ENCODE measurements at places on chromosomes 3 and 15.

DNA sequence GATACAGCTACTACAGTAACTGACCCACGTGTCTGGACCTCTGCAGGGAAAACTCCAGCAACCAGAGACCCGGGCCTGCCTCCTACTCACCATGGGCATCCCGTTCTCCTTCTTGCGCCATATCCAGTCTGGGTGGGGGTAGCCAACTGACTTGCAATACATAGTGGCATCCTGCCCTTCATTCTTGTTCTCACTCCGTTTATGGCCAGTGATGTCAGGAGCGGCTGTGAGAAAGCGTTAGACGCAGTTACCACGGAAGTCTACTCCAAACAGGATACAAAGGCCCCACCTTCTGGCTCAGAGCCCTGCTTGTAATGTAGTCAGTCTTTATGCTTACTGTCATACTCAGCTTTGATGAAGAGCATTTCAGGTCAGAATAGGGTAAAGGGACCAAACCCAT, 59.6 kb downstream of the NPTN start:
- no peak for DNase-seq

GRCh38 chr3:4821338-4821737, 157.9 kb upstream of the BHLHE40 start:
- no peak for DNase-seq

GRCh38 chr15:60635507-60636352, 156.8 kb upstream of the ICE2 start:
- DNase-seq, result no peak

DNA sequence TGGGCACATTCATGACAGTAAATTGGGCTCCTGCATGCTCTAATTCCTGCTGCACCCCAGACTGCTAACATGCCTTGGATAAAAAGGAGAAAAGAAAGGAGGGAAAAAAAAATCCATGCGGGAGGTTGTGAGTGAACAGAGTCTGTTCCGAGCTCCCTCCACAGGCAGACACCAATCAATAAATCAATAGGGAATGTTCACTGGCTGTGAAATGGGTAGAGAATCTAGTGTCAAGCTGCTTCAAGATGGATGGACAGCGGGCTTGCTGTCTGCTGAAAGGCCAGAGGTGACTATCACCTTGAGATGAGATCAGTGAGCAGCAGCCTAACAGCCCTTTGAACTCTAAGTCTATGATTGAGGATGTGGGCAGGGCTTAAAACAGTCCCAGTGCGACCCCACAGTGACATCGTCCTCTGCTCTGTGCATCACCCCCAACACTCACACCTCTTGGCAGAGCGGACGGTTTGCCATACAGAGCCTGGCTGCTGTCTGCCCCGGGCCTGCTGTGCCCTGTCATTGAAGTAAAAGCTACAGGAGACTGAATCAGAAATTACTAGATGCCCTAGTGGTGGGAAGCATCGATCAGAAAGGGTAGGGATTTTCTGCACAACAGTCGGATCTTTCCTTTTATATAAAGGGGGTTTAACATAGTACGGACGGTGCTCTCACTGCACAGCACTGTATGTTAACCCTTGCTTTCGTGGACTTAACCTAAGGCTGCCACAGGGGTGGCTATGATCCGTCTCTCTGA, 247.9 kb upstream of the ONECUT1 start:
- DNase-seq, result no peak

GRCh38 chr3:156017352-156018030, 102.9 kb upstream of the KCNAB1 start:
- DNase-seq, result no peak

DNA sequence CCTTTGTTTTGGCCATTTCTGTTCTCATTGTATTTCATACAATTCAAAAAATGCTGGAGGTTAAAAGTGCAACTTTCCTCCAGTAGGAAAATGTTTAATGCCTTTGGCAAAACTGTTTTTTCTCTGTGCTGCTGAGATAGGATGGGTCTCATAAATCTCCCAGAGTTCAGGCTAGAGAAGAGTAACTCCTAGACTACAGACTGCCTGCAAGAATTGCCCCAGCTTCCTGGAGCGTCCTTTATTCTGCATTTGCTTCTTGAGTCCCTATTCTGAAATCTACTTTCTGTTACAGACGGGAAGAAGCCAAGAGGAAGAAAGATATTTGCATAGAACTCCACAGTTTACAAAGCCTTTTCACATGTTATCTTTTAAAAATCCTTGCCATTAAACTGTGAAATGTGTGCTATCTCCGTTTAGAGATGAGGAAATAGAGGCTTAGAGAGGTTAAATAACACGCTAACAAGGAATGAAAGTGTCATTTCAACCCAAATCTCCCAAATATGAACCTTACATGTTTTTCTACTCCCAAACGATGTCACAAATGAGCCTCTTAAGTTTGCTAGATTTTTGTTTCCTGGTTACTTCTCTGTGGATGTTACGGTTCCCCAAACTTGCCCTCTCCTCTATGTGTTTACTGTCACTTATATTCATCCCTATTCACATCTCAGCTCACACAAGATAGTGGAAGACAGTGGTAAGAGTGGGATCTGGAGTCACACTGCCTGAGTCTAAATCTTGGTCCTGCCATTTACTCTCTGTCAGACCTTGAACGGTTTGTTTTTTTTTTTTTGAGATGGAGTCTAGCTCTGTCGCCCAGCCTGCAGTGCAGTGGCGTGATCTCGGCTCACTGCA, 17.4 kb downstream of the NANOGP8 start:
- DNase-seq, result no peak

GRCh38 chr3:100833483-100833882, 124.2 kb downstream of the TFG start:
- no peak for DNase-seq

DNA sequence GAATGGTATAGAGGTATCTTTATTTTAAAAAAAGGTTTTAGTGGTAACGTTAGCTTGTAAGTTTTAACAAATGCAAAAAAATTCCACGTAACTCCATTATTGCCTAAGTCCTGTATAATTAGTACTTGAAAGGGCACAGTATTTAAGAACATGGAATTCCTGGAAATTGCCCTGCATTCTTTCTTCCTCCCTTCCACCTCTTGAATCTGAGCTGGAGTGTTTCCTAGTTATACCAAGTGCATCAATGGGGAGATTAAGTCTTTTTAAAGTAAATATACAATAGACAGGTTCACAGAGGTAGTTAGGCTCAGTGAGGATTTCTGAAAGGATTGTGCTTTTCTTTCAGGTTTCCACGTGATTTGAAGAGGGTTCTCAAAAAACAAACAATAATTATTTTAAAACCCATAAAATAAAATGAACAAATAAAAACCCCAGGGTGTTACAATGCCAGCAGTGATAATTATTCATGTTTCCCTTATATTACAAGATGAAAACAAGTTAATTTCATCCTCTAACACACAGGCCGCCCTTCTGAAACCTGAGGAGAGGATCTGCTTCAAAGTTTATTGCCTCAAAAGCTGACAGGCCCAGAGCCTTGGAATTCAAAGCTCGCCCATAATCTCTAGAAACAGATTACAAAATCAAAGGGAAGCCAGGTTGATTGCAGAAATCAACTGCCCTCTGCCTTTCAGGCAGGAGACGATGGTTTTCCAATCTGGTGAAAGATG, 128.8 kb upstream of the LMOD3 start:
- no peak for DNase-seq

GRCh38 chr3:146832857-146833458, 227.8 kb upstream of the PLSCR5 start:
- DNase-seq, result no peak

DNA sequence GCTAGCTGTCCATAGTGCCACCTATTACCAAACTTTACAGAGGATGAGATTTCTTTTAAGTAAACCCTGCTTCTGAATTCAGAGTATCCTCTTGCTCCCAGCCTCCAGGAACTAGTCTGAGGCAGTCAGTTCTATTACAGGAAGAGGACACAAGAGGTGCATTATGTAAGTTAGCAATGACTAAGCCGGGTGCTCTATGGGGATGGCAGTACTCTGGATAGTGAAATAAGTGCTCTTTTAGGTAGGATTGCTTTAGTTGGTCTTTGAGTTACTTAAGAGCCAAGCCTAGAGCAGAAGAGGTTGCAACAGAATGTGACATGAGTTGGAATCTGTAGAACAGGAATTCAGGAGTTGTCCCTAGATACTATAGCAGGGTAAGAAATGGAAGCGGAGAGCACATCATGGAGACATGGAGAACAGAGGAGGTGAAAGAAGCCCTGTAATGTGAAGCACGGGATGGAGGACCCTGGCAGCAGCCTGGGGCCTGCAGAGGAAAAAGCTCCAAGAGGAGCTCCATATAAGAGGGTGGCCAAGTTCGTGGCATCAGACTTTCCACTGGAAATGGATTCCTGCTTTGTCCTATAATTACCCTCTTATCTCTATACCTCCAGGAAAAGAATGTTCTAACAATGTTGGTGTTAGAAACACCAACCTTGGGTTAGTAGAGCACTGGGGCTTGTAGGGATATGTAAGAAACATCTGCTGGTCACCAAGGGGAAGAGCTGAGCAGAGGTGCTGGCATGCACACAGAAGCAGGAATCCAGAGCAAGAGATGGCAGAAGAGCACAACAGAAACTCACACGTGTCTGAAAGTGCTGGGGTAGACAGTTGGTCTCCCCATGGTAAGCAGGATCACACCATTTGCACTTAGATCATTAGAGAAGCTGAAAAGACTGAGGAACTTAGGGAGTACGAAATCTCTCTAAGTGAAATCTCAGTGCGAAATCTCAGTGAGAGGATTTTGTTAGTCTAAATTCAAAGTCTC, 851.1 kb downstream of the FHIT start:
- DNase-seq, result no peak

DNA sequence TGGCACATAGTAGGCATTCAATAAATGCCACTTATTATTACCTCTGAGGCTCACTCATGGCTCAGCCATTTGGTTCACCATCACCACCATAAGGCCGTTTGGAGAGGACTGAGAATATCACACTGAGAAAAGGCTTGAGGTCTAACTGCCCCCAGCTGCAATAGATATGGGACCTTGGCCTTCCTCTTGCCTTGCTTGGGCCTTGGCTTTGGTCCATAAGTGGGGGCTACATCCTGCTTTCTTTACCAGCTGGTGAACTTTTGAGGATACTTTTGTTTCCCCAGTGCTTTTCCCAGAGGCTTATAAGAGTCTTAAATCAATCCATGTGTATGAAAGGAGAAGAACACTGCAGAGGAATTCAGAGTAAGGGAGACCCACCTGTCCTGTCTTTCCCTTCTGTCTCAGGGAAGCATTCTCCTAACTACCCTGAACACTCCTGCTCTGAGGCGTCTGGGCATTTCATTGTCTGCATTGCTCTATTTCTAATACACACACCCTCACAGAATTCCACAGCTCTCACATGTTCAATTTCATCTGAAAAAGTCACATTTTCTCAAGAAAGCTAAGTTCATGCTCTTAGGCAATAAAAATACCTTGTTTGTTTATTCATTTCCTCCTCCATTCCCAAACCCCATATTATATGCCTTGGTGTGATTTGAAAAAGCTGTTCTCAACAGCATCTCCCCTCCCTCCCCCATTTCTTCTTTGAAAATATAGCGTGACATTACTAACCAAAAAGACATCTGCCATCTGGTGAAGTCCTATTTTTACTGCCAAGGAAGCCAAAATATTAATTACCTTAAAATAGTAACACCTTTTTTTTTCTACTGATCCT, 22.5 kb upstream of the KCNMB2 start:
- no peak for DNase-seq

DNA sequence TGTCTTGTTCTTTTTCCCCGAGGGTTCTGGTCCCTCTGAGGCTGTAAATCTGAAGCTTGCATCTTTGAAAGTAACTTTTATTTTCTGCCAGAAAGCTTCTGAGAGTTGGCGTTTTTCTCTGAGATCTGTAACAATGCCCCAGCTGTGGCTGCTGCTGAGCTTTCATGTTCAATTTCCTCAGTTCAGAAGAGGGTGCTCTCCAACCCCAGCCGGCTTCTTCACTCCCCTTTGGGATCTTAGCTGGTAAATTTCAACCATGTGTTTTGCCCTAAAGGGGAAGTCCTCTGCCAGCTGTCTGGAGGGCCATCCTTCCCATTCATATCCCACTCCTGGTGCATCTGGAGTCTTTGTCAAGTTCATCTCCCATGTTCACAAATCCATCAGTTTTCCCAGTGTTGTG, 18.3 kb upstream of the CFAP100 start:
- no peak for DNase-seq

DNA sequence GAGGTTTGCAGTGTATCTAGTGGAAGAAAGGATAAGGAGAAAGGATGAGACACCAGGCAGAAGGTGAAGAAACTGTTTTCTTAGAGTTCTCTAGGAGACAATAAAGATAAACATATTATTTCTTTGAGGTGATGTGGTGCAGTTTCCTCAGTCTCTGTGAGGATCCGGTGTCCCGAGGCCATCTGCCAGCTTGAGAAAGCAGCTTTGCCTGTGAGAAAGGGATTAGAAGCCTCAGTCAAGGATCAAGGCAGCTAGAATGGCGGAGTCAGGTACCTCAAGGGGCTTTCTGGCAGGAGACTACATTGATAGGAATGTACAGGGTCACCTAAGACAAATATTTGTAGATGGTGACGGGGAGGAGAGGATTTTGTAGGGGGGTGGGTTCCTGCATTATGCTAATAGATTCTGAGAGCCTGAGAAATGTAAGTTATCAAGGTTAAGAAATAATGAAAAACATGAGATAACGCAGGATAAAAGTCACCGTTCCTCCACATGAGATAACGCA, 103.9 kb upstream of the MB21D2 start:
- DNase-seq, result no peak

GRCh38 chr15:70672081-70672480, 91.3 kb downstream of the UACA start:
- DNase-seq, result no peak

- DNase-seq, result no peak
These were observed 214.4 kb downstream of the ABHD5 start for GRCh38 chr3:43905157-43905556.

DNA sequence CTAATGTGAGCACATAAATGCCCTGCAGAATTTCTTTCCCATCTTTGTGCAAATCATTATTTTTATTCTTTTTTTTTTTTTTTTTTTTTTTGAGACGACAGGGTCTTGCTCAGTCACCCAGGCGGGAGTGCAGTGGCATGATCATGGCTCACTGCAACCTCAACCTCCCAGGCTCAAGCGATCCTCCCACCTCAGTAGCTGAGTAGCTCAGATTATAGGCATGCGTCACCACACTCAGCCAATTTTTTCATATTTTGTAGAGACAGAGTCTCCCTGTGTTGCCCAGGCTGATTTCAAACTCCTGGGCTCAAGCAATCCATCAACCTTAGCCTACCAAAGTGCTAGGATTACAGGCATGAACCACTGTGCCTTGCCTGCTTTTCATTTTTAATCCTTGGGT, 22.9 kb downstream of the DAG1 start:
- DNase-seq, result no peak

GRCh38 chr3:49283997-49284396, 7.0 kb upstream of the C3orf62 start:
- DNase-seq, result no peak

GRCh38 chr3:16884084-16884747, 539 bp upstream of the PLCL2 start:
- DNase-seq, result no peak

DNA sequence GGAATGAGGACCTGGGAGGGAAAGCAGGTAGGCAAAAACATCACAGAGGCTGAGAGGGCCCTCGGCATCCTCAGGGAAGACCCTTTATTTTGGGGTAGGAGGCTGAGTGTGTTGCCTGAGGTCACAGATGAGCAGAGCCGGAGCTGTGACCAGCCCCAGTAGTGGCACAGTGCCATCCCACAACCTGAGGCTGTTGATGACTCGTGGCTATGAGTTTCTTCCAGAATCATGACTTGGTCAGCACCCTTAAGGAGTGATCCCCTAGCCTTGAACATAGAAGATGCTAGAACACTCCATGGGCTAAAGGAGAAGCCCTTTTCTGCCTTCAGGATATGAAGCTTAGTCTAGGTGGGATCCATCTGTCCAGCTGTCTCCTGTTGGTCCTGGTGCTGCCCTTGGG, 19.5 kb upstream of the CXCR6 start:
- no peak for DNase-seq
